GM23338 (cell line): ENCODE measurements at places on chromosomes 7 and 10. TPM values are rescaled to one million over a fixed set of nuclear protein-coding genes. Genes with fewer than 3 reads are reported as not detected.

WDFY4 gene
- total RNA-seq, result 0.14 TPM in 1 of 2 replicates, not detected in the other

MET gene
- 16.3 and 23.1 TPM in 2 replicates for total RNA-seq

ADIRF gene
- not detected in 2 replicates for total RNA-seq

ENTPD7 gene
- total RNA-seq, result 11.8 and 12.6 TPM in 2 replicates

VWA2 gene
- 2.0 and 3.7 TPM in 2 replicates for total RNA-seq

PALD1 gene
- 48.7 and 58.2 TPM in 2 replicates for total RNA-seq

SLC29A3 gene
- total RNA-seq, result 8.3 and 10.3 TPM in 2 replicates

DNA sequence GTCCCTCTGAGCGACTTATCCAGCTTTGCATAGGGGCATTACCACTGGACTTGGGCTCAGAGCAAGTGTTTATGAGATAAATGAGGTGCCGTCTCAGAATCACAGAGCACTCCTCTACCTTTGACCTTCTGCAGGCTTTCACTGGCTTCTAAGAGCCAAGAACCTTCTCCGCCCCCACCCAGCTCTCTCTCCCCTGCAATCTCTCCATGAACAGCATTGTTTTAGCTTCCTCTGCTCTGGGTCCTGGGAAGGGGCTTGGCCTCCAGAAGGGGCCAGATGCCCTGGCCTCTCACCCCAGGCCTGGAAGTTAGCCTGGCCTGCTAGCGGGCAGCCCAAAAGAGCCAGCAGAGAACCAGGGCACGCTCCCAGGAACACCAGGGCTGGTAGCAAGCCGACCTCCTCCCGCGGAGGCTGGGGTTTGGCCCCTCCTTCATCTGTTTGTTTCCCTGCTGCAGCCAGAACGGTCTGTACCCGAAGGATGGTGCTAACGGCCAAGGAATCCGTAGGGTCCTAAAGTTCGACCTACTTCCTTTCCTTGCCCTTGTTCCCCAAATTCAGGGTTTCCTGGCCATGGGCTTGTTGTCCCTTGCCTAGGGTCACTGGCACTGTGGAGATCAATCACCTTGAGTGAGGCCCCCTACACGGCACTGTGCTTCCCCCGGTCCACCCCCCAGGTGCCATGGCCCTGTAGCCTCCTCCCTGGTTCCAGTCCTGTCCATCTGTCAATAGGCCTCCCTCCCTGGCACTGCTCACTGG is 18.7 kb upstream of the DDIT4 start:
- peak; percentile 87 for DNase-seq

DNA sequence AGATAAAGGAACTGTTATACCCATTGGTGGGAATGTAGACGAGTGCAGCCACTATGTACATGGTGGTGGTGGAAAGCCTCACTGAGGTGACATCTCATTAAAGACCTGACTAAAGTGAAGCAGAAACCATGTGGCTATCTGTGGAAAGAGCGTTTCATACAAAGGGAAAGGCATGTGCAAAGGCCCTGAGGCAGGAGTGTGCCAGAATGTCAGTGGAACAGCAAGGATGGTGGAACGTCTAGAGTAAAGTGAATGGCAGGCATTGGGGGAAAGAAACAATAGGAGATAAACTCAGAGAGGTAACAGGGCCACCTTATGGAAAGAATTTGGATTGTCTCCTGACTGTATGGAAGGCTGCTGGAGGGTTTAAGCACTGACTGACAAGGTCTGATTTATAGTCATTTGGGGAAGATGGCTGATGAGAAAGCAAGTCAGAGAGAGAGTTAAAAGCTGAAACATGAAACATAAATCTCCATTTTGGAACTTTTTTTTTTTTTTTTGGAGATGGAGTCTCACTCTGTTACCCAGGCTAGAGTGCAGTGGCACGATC is 245.7 kb downstream of the STK31 start:
- DNase-seq, result peak; percentile 15

- no peak for DNase-seq
These were observed 6.1 kb downstream of the GSTO1 start for GRCh38 chr10:104260775-104261115.

DNA sequence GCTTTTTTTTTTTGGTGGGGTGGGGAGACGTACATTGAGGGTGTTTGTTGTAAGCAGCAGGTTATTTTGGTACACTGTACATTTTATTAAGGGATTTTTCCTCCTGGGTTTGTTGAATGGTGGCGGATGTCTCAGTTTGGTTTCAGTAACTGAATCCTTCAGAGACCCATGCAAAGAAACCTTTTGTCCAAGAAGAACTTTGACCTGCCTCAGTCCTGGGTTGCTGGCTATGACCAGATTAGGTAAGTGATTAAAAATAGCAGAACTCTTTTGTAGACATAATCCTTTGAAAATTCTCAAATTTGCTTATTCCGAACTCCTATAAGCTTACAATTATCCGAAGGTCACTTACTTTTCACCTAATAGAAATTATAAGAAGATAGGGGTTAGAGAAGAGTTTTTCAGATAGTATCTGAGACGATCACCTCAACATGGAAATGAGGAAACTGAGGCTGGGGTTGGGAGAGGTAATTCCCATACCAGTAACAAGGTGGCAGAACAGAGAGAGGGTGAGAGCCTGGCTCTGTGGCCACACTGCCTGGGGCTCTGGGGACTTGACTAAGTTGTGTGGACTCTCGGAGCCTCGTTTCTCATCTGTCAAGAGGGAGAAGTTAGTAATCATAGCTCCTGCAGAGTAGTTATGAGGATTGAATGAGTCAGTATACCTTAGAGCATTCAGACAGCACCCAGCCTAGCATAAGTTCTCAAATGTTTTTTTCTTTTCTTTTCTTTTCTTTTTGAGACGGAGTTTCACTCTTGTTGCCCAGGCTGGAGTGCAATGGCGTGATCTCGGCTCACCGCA is 87.4 kb downstream of the CCNY start:
- DNase-seq, result no peak

DNA sequence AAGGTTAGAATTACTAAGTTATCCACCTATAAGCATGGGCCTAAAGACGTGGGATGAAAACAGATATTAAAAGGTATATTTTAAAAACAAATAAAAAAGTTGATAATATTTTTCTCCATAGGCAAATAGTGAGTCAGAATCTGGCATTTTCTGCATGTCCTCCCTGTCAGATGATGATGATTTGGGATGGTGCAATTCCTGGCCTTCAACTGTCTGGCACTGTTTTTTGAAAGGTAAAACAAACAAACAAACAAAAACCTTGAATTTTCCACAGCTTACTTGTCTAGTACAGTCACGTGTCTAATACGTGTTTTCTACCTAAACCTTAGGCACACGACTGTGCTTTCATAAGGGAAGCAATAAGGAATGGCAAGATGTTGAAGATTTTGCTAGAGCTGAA is 17.4 kb downstream of the HBP1 start:
- no peak for DNase-seq

- DNase-seq, result peak; percentile 35
These were observed 19.8 kb upstream of the TOMM7 start for GRCh38 chr7:22842383-22842941.

GRCh38 chr10:28284126-28284525 is 18.7 kb downstream of the MPP7 start:
- no peak for DNase-seq

- DNase-seq, result no peak
These were observed 154.5 kb downstream of the RNF133 start for GRCh38 chr7:122544463-122544862.

- DNase-seq, result peak; percentile 38
These were observed 697 bp upstream of the SNX13 start for GRCh38 chr7:17940951-17941431.

- no peak for DNase-seq
These were observed 84.9 kb upstream of the ADRB1 start for GRCh38 chr10:113958631-113959382.

DNA sequence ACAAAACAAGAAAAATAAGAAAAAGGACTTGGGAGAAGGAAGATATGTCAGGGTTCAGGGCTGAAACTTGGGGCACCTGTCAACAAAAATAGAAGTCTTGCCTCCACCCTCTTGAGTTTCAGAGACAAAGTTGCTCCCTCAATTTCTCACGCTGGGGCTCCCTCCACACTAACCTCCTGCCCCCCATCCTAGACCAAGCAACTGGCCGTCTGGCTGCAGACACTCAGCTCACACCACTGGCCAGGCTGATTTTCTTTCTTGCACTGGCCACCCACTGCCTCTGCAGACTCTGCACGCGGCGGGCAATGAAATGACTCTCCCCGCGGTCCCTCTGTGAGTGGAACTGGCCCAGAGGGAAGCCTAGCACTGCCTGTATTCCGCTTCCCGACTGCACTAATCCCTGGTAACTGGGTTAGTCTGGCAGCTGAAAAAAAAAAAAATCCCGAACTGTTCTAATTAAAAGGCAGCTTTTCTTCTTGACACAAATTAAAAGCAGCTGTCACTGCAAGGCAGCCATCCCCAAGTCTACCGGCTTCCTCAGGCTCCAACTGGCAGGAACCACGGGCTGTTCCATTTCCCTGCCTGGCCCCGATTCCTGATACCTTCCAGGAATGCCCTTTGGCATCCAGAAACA is 83.5 kb downstream of the SPDYE5 start:
- no peak for DNase-seq

DNA sequence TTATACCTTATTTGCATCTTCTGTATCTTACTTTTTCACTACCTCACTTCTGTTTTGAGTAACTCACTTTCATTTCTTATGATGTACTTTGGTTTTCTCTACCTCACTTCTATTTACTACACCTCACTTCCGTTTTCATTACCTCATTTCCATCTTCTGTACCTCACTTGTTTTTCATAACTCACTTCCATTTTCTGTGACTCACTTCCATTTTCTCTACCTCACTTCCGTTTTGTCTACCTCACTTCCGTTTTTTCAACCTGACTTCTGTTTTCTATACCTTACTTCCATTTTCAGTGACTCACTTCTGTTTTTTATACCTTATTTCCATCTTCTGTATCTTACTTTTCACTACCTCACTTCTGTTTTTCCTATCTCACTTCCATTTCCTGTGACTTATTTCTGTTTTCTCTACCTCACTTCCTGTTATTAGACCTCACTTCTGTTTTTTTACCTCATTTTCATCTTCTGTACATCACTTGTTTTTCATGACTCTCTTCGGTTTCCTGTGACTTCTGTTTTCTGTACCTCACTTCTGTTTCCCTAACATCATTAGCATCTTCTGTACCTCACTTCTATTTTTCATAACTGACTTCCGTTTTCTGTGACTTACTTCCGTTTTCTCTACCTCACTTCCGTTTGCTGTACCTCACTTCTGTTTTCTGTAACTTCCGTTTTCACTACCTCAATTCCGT is 493.1 kb upstream of the AKR1E2 start:
- no peak for DNase-seq
